ENCODE measurements at places on chromosomes 6 and 20. TPM values are rescaled to one million over a fixed set of nuclear protein-coding genes. Genes with fewer than 3 reads are reported as not detected.

- no peak overlapping the region for H3K4me3 ChIP-seq
- H3K27me3 ChIP-seq = no peaks in the 10 kb centered on the region
- DNase-seq = no peak
- H3K36me3 ChIP-seq = no peaks in the 10 kb centered on the region
- no peak overlapping the region for H3K27ac ChIP-seq
- H3K4me1 ChIP-seq = no peaks in the 10 kb centered on the region
Observed at GRCh38 chr6:40427196-40427595, 160.0 kb downstream of the LRFN2 start.

DNA sequence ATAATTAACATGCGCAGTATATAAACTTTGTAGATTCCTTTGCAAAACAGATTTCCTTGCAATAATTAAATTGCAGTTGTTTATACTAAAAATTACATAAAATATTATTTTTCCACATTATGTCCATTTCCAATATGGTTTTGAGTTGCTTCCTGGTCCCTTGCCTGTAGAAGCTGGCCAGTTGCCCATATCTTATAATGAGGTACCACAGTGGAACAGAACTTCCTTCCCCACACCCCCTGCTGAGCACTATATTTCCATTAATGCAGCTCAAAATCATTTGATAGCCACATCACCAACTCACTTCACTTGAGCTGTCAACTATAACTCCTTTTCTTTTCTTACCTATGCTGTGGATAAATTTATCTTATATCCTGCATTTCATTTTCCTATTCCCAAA lies 194.6 kb downstream of the DST start:
- no peaks in the 10 kb centered on the region for H3K4me1 ChIP-seq
- H3K27ac ChIP-seq = no peak overlapping the region
- H3K36me3 ChIP-seq = no peaks in the 10 kb centered on the region
- no peaks in the 10 kb centered on the region for H3K27me3 ChIP-seq

- H3K27me3 ChIP-seq = no peaks in the 10 kb centered on the region
- no peak overlapping the region for H3K4me3 ChIP-seq
- H3K36me3 ChIP-seq = no peaks in the 10 kb centered on the region
Observed at GRCh38 chr20:53208110-53208832, 236.1 kb downstream of the TSHZ2 start.

DNA sequence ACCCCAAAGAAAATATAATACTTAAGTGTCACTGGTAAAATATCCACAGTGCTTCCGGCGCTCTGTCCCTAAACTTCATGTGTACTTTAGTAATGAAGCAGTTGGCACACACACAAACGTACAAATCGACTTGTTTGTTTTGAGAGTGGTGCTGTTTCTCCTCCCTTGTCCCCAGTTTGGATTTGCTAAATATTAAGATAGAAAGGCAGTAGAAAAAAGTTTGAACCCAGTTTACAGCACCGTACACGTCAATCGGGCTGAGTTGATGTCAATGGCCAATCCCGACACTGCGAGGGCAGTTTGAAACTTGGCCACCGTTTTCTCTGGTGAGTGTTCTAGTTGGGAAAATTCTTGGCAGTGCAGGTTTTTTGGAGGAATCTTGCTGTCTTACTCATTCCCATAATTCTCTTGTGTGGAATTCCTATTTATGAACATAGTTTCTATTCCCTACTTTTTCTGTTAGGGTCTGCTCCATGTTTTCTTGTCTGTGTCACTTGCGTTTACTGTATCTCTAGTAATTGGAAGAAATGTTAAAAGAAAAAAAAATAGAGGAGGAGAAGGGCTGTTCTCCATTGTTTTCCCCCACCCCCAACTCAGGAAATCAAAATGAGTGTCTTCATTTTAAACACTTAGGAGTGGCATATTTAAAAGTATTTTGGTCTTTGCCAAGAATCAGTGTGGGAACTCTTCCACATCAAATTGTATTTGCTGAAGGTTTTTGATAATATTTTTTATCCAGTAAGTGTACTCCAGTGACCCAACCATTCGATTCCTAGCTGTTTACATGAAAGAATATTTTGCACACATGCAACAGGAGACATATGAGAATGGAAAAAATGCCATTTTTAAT lies 72.3 kb downstream of the OR2B2 start:
- peaks cover 30% of the 10 kb centered on the region for H3K4me1 ChIP-seq
- peak overlapping the region; percentile 71 for H3K4me3 ChIP-seq
- H3K27me3 ChIP-seq = no peaks in the 10 kb centered on the region
- no peaks in the 10 kb centered on the region for H3K36me3 ChIP-seq
- peak overlapping the region; percentile 99 for H3K27ac ChIP-seq

- no peaks in the 10 kb centered on the region for H3K27me3 ChIP-seq
- no peak overlapping the region for H3K27ac ChIP-seq
- H3K36me3 ChIP-seq = no peaks in the 10 kb centered on the region
- H3K4me3 ChIP-seq = no peak overlapping the region
- peaks cover 5% of the 10 kb centered on the region for H3K4me1 ChIP-seq
Observed at GRCh38 chr6:169530752-169531123, 171.1 kb downstream of the WDR27 start.

- DNase-seq = no peak
- no peaks in the 10 kb centered on the region for H3K36me3 ChIP-seq
- no peak overlapping the region for H3K27ac ChIP-seq
Observed at GRCh38 chr6:37865504-37865903, 46.0 kb downstream of the ZFAND3 start.

DNA sequence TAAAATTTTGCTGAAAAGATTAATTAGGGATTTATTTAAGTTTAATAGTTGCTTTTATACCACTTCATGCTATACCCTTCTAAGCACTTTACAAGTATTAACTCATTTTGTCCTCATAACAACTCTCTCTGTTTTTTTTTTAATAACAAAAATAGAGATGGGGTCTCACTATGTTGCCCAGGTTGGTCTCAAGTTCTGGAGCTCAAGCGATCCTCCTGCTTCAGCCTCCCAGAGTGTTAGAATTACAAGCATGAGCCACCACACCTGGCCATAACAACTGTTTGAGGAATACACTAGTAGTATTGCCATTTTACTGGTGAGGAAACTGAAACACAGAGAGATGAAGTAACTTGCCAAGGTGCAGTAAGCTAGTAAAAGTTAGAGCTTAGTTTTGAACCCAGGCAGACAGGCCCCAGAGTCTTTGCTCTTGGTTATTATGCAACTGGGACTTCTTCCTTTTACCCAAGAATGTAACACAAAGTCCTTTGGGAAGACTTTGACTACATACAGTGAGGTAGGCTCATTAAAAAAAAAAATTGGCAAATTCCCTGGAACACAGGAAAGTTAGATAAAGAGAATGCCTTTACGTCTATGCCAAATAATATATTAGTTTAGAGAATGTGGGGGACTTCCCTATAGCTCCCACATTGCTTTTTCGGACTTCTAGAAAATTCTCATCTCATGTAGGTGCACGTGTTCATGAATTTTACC lies 11.4 kb downstream of the ANKS1A start:
- no peak overlapping the region for H3K4me3 ChIP-seq
- no peaks in the 10 kb centered on the region for H3K27me3 ChIP-seq
- no peaks in the 10 kb centered on the region for H3K4me1 ChIP-seq
- DNase-seq = no peak

DNA sequence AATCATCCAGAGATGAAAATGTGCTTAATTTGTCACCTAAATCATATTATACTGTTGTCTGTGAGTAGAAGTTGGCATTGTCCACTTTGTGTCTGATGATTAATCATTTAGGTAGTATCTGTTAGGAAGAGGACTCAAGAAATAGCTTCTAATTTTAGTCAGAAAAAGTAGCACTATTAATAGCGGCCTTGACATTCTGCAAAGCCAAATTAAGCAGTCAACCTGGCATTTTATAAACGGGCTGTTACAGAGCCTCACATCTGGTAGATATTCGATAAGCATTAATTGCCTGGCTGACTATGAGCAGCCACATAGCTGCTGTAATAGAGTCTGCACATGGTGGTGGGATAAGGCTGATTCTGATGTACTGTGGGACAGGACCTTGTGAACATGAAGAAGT lies 99.5 kb downstream of the KLHL32 start:
- no peaks in the 10 kb centered on the region for H3K27me3 ChIP-seq
- no peak overlapping the region for H3K27ac ChIP-seq
- H3K4me1 ChIP-seq = no peaks in the 10 kb centered on the region
- no peak for DNase-seq
- no peak overlapping the region for H3K4me3 ChIP-seq

The HLA-DRB1 gene
- total RNA-seq = 26.1 TPM

The SGK2 gene
- total RNA-seq = 0.11 TPM

The PKIB gene
- not detected for total RNA-seq
